ENCODE measurements at places on chromosomes 4 and X. TPM values are rescaled to one million over a fixed set of nuclear protein-coding genes. Genes with fewer than 3 reads are reported as not detected.

TTC29 gene
- total RNA-seq = not detected

ASB9 gene
- total RNA-seq = 0.15 TPM

GRCh38 chr4:2535376-2536192, 863 bp upstream of the FAM193A start:
- H3K36me3 ChIP-seq = no peaks in the 10 kb centered on the region
- H3K4me3 ChIP-seq = peak overlapping the region; percentile 76
- H3K4me1 ChIP-seq = peaks cover 22% of the 10 kb centered on the region
- no peak for DNase-seq
- H3K27ac ChIP-seq = peak overlapping the region; percentile 95

- H3K4me3 ChIP-seq = no peak overlapping the region
- H3K27me3 ChIP-seq = no peaks in the 10 kb centered on the region
- no peak overlapping the region for H3K27ac ChIP-seq
- peaks cover 15% of the 10 kb centered on the region for H3K4me1 ChIP-seq
These were observed 7.8 kb downstream of the ARAF start for GRCh38 chrX:47568656-47569295.

GRCh38 chr4:95462921-95463320, 85.9 kb downstream of the UNC5C start:
- no peak overlapping the region for H3K4me3 ChIP-seq
- no peaks in the 10 kb centered on the region for H3K36me3 ChIP-seq
- H3K27me3 ChIP-seq = no peaks in the 10 kb centered on the region
- no peak overlapping the region for H3K27ac ChIP-seq
- no peaks in the 10 kb centered on the region for H3K4me1 ChIP-seq

GRCh38 chr4:168634276-168634802, 137.5 kb downstream of the PALLD start:
- no peaks in the 10 kb centered on the region for H3K27me3 ChIP-seq
- H3K4me3 ChIP-seq = no peak overlapping the region
- DNase-seq = no peak

- H3K4me1 ChIP-seq = no peaks in the 10 kb centered on the region
- no peaks in the 10 kb centered on the region for H3K36me3 ChIP-seq
- H3K4me3 ChIP-seq = peak within 1 kb of the TSS; percentile 63
- no peak for DNase-seq
These were observed at the start of gene NALF2 for GRCh38 chrX:69503782-69504625. Gene NALF2, plus strand, starts transcription at chrX:69504326. Its CDS starts 957 bp downstream, at chrX:69505283.

All from esophagus squamous epithelium (tissue), 5 donors.